ENCODE measurements at places on chromosomes 13 and 19. TPM values are rescaled to one million over a fixed set of nuclear protein-coding genes. Genes with fewer than 3 reads are reported as not detected.
A peak's percentile ranks its signal among the peaks of the same experiment; 100 is the strongest.

The COMP gene
- total RNA-seq: 8.5 TPM

The ZGLP1 gene
- total RNA-seq: 8.4 TPM

The SLITRK5 gene
- under 0.01 TPM for total RNA-seq

The CACTIN gene
- 25.5 TPM for total RNA-seq

The SLC46A3 gene
- total RNA-seq: 13.6 TPM

The ADGRE1 gene
- 4.4 TPM for total RNA-seq

The TMPRSS9 gene
- 0.55 TPM for total RNA-seq

The BICRA gene
- total RNA-seq: 14.4 TPM

The LSR gene
- total RNA-seq: 88.0 TPM

- DNase-seq: no peak
Observed at GRCh38 chr13:74920361-74920760, 561.6 kb downstream of the TBC1D4 start.

DNA sequence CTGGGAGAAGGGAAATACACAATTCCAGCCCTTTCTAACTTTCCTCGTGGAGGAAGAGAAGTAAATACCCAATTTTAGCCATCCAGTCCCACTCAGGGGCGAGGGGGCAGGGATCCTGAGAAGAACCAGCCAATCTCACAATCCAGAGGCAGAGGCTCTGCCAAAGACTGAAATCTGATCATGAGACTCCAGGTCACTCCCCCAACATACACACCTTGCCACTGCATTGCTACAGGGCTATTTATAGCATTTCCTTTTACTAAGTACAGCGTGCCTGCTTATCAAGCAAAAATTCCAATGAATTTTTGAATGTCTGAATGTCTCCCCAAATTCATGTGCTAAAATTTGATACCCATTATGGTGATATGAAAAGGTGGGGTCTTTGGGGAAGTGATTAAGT lies 1687.5 kb downstream of the EFNB2 start:
- no peak for DNase-seq

- DNase-seq: peak; percentile 85
Observed at GRCh38 chr19:40512473-40513344, 45.9 kb downstream of the SPTBN4 start.

DNA sequence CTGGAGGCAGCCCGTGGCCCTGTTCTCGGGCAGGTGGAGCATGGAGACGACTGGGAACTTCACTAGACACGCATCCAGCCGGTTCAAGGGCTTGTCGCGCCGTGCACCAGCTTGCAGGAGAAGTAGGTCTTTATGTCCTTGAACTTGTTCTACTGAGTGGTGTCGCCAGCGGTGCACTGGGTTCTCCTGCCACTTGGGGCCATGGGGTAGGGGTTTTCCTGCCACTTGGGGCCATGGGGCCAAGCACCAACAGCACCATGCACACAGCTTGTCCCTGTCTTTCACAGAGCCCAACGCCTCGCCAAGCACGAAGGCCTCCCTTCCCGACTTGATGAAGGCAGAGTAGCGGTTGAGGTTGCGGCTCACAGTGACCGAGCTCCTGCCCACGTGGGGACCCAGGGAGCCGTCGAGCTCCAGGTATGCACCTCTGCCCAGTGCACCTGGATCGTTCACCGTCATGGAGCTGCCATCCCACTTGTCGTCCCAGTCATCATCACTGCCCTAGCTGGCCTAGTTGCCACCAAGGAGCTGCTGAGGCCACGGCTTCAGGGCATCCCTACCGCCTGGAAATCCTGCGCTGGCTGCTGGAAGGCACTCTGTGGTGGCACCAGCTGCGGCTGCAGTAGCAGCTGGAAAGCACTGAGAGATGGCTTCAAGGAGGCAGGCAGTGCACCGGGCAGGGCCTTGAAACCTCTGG lies 40.5 kb upstream of the TPM4 start:
- peak; percentile 70 for DNase-seq

- DNase-seq: no peak
Observed at GRCh38 chr13:78103936-78104335, 185.3 kb upstream of the EDNRB start.

DNA sequence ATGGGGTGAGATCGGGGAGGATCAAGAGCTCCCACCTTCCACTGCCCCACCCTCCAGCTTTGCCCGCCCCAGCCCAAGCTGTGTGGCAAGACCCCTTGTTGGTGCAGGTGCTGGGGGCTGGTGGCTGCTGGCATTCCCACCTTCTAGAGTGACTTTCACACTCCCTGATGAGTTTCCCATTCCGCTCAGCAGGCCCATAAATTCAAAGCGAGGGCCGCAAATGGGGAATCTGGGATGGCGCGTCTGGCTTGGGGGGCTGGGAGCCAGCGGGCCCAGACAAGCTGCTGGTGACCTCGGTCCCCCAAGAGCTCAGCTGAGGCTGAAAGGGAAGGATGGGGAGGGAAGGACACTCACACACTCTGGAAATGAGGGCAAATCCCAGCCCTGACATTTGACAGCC lies 110.3 kb downstream of the GADD45B start:
- DNase-seq: no peak

GRCh38 chr13:30869491-30869890 lies 36.6 kb upstream of the MEDAG start:
- peak; percentile 37 for DNase-seq

GRCh38 chr13:102879793-102880499 lies 34.1 kb downstream of the ERCC5 start:
- DNase-seq: no peak

DNA sequence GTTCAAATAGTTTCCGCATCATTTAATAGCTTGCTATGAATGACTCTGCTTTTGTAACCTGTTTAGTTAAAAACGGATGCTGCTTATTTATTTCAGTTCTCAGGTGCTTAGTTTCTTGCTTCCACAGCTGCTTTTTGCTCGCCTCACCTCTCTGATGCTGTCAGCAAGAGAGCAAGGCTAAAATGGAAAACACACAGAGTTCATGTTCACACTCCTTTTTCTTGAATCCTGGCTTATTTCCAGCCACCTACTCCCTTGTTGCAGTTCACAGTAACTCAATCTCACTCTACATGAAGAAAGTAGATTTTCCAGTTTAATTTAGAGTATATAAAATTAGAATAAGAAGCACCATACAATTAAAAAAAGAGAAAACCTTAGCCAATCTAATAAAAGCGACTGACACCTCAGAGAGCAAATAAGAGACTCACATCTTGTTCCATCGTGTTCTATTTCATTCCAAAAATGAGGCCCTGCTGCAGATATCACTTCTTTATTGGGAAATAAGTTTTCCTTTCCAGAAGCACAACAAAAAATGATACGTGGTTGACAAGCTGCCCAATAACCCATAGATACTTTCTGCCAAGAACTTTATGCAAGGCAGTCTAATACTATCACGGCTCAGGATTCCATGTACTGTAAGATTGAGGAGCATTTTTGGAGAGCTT lies 326.1 kb upstream of the SLITRK1 start:
- DNase-seq: no peak

DNA sequence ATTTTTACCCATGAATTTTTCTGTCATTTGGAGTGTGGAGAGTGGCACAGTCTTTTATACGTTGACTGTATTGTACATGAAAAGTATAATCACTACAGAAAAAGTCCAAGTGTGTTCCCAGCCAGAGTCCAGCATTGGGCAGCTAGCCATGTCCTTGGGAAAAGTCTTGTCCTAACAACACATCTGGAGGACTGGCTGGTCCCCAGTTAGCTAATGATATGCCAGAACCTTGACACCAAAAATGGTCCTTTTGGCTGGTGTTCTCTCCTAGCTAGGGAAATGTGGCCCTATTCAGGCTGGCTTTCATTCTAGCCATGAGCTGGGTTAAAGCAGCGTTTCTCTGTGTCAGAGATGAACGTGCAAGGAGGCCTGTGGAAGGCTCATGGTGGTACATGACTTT lies 98.9 kb downstream of the ESD start:
- no peak for DNase-seq

DNA sequence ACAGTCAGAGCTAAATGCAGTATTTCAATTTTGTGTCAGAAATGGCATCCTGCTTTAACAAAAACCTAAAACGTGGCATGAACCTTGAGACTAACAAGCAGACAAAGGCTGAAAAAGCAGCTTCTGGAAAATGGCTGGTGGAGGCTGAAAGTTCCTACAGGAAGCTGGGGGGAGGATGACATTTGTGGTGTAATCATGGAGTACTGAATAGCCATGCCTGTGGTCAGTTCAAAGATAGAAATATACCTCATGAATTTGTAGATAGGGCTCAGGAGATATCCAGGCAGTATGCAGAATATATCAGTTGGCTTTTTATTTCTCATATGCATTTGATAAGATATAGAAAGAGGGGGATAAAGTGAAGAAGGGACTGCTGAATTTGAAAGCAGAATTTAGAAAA lies 181.7 kb downstream of the UQCRFS1 start:
- DNase-seq: no peak

DNA sequence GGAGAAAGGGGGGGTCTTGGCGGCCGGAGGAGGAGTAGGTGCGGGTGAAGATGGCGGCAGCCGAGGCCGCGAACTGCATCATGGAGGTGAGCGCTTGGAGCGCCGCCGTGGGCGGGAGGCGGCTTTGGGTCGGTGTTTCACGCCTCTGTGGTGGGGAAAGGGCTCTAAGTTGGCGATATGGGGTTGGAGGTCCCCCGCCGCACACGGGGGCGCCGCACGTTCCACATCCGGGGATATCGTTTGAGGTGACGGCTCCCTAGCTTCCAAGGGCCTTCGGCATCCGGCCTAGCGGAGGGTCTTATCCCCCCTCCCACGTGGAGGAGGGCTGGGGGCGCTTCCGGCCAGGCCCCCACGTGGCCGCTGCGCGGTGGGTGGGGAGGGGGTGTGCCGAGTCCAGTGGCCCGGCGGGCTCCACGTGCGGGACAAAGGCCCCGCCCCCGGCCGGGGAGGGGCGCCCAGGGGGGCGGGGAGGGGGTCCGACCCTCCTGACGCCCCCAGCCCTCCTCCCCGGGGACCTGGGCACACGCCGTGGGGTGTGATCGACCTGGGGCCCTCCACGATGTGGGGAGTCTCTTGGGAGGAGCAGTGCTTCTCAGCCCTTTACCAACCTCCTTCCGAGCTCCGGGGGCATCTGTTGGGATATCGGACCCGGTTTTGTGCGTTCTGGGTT lies at the start of gene PRMT1:
Gene PRMT1 (plus strand): TSS at position 41 of the 670 bp plus-strand sequence. CDS start 10 bp downstream, at position 51.
- peak; percentile 94 for DNase-seq

- DNase-seq: no peak
Observed at GRCh38 chr19:16915135-16915534, 26.3 kb downstream of the F2RL3 start.

- no peak for DNase-seq
Observed at GRCh38 chr13:106927421-106927820, 359.5 kb upstream of the ARGLU1 start.

DNA sequence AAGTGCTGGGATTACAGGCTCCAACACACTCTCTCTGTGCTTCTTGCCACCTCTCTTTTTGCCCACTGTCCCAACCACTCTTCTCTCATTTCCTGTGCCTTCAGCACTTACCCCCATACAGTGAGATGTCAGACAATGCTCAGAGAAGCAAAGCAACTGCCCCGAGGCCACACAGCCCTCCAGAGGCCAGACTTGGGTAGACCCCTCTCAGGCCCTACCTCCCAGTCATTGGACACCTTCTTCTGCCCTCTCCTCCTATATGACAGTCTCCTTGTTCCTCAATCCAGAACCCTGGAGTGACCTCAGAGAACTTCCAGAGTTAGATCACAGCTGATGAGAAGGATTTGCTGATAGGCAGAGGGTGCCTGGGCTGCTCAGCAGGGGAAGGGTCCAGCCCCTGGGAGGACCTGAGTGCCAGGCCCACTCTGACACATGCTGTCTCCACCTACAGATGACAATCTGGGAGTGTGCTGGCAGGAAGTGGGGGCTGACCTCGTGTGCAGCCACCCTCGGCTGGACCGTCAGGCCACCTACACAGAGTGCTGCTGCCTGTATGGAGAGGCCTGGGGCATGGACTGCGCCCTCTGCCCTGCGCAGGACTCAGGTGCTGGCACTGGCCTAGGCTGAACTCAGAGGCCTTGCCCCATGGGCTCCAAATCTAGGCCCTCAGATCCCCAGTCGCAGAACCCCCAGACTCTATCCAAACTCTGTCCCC lies 24.4 kb downstream of the LTBP4 start:
- DNase-seq: no peak

DNA sequence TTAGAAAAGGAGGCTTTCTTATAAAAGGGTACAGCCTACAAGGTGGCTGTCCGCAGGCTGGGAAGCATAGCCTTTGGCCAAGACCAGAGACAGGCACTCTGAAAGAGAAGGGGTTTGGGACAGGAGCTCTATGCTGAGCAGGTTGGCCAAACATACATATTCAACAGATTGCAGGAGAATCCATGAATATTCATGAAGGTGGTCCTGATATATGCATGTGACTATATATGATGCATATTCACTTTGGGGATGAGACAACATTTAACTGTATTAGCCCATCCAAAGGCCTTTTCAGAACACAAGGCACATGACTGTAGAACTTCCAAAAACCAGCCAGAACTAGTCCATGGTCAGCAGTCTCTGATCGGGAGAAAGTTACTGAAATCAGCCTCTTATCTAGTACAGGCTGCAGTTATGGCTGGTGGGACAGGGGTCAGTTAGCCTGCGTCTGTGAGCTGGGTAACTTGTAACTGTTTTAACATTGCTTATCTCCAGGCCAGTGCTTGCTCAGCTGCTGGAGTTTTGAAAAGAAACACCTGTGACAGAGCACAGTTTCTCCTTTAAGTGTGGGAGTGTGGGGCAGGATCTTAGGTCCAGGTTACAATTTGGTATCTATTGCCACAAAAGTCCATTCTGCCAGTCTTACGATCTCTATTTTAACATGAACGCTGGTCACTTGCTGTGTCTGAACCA lies 924.2 kb downstream of the UQCRFS1 start:
- no peak for DNase-seq

- DNase-seq: no peak
Observed at GRCh38 chr19:14830702-14831101, 4.3 kb downstream of the OR7A5 start.

DNA sequence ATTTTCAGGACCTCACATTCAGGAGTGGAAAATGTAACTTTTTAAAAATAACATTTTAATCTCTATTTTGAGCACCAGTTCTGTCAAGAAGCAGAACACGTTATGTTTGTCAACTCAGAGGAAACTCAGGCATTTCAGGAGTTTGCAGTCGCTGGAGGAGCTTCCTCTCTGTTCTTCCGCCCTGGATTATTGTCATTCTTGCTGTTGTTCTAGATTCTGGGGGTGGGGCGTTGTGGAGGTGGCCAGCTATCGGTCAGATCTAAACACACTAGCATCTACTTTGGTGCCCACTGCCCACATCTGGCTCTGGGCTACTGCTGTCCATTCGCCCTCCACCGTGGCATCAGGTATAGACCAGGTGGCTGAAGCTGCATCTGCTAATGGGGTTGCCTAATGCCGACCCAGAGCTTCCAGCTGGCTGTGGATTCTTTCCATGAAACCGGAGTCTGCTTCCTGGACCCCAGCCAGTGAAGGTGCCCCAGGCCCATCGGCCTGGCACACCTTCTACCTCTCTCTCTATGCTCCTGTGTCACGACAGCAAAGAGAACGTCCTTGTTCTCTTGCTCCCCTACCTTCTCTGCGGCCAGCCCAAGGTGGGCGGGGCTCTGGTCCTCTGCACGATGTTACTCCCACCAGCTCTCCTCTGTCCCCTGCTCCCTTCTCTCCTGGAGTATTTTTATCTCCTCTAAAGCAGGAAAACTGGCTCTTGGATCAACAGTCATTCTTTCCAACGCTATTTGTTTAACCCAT lies 36.7 kb upstream of the DGKH start:
- no peak for DNase-seq

- DNase-seq: no peak
Observed at GRCh38 chr19:39916851-39917396, 17.5 kb downstream of the FCGBP start.

GRCh38 chr13:42947925-42948324 lies 44.1 kb downstream of the EPSTI1 start:
- DNase-seq: no peak

All from upper lobe of left lung (tissue), 6 donors.